ENCODE measurements at places on chromosomes 3 and 15. TPM values are rescaled to one million over a fixed set of nuclear protein-coding genes. Genes with fewer than 3 reads are reported as not detected.

The ZNF717 gene
- total RNA-seq, result 14.3 TPM

The ANKRD34C gene
- total RNA-seq, result not detected

The SLC51A gene
- total RNA-seq, result not detected

The FBXW12 gene
- not detected for total RNA-seq

The DNAH12 gene
- under 0.01 TPM for total RNA-seq

The ADCY5 gene
- 0.56 TPM for total RNA-seq

The ROPN1 gene
- total RNA-seq, result not detected

The CYP19A1 gene
- not detected for total RNA-seq

The TEX55 gene
- not detected for total RNA-seq

The GASK1A gene
- 0.18 TPM for total RNA-seq

The CPNE9 gene
- not detected for total RNA-seq

DNA sequence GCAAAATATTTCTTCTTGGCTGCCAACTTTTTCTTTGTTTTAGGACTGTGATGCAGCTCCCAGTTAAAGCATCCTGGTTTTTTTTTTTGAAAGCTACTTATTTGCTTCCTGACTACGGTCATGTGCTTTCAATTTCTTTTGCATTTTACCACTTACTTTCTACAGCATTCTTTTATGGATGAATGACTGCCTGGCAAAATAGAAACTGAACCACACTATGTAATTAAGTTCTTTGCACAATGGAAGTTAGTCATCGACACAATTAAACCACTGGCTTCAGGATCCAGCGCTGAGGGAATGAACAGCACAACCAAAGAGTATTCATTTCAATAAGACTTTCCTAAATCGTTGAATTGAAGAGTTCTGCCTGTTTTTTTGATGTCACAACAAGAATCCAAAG, 82.2 kb upstream of the EPHA3 start:
- H3K4me3 ChIP-seq, result no peak overlapping the region
- no peaks in the 10 kb centered on the region for H3K27me3 ChIP-seq
- DNase-seq, result no peak
- H3K4me1 ChIP-seq, result 0 out of 2 replicates have a peak, but pooled peaks cover 2% of the 10 kb centered on the region
- no peaks in the 10 kb centered on the region for H3K36me3 ChIP-seq

DNA sequence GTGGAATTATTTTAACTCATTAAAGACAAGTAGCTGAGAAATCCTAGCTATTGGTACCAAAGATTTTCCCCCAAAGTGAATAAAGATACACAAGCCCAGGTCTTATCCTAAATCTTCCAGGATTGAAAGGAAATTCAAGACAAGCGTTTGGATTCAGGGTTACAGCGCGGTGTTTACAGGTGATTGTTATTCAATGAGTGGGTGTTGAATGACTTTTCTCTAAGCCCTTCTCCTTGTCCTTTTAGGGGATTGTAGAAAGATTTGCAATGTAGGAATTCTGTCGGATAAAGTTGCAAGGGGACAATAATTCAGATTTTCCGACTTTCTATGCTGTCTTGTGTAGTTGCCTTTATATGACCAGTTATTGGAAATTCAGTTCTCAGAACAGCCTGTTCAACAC, 57.2 kb downstream of the USP13 start:
- no peak for DNase-seq
- H3K27ac ChIP-seq, result no peak overlapping the region
- H3K4me3 ChIP-seq, result no peak overlapping the region
- no peaks in the 10 kb centered on the region for H3K27me3 ChIP-seq

GRCh38 chr15:28992336-28992864, 106.6 kb downstream of the APBA2 start:
- H3K27ac ChIP-seq, result no peak overlapping the region
- no peak overlapping the region for H3K4me3 ChIP-seq
- no peak for DNase-seq
- peaks cover 8% of the 10 kb centered on the region for H3K4me1 ChIP-seq

- no peak overlapping the region for H3K27ac ChIP-seq
- no peaks in the 10 kb centered on the region for H3K27me3 ChIP-seq
- no peaks in the 10 kb centered on the region for H3K4me1 ChIP-seq
- H3K36me3 ChIP-seq, result no peaks in the 10 kb centered on the region
- DNase-seq, result no peak
- H3K4me3 ChIP-seq, result no peak overlapping the region
These were observed 58.3 kb upstream of the SLCO3A1 start for GRCh38 chr15:91795235-91795634.

DNA sequence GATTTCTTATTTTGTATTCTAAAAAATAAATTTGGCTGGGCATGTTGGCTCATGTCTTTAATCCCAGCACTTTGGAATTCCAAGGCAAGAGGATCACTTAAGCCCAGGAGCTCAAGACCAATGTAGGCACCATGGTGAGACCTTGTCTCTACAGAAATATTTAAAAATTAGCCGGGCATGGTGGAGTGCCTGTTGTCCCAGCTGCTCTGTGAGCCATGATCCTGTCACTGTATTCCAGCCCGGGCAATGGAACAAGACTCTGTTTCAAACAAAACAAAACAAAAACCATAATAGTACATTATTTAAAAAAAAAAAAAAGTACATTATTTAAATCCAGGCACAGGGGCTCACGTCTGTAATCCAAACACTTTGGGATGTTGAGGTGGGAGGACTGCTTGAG, 5.5 kb upstream of the RTF1 start:
- no peak overlapping the region for H3K27ac ChIP-seq
- H3K36me3 ChIP-seq, result no peaks in the 10 kb centered on the region
- no peak for DNase-seq
- 0 out of 2 replicates have a peak, but pooled peaks cover 2% of the 10 kb centered on the region for H3K4me1 ChIP-seq

- H3K36me3 ChIP-seq, result no peaks in the 10 kb centered on the region
- no peak overlapping the region for H3K27ac ChIP-seq
- DNase-seq, result no peak
- H3K27me3 ChIP-seq, result no peaks in the 10 kb centered on the region
- H3K4me1 ChIP-seq, result peaks cover 12% of the 10 kb centered on the region
- no peak overlapping the region for H3K4me3 ChIP-seq
These were observed 143.0 kb upstream of the GALNT15 start for GRCh38 chr3:16031434-16031833.

DNA sequence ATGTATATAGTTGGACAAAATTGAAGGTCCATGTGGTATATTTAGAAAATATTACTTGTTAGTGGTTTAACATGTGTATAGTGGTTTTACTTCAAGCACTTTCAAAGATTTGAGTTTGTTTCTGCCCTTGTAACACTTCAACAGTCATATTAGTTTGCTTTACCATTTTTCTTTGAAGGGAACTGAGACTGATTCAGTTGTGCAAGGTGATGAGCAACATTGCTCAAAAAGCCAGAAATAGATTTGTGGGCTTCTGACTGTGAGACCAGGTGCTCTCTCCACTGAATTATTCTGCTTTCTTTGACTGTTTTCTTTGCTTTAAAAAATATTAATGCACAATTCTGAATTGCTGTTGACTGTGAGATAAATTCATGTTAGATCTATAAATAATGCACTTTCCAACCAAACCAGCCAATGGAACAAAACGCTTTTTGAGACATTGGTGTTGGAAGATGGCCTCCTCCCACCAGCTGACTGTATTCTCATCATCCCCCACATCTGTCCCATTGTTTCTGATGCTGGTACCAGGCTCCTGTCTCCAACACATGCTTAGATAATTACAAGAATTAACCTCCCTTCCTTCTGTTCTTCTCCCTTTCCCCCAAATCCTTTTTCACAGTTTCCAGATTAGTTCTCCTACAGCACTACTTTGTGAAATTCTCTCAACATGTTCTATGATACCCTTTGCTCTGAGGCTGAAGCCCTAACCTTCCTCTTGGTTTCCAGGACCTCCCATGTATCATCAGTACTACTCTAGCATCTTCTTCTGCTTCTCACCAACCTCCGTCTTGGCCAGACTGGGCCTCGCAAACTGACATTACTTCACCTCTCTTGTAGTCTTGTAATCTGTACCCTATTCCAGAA, 27.9 kb downstream of the PLCL2 start:
- no peaks in the 10 kb centered on the region for H3K27me3 ChIP-seq
- H3K4me1 ChIP-seq, result peaks cover 3% of the 10 kb centered on the region
- no peaks in the 10 kb centered on the region for H3K36me3 ChIP-seq
- H3K27ac ChIP-seq, result no peak overlapping the region
- H3K4me3 ChIP-seq, result no peak overlapping the region

- no peak overlapping the region for H3K4me3 ChIP-seq
- H3K27ac ChIP-seq, result no peak overlapping the region
- peaks cover 32% of the 10 kb centered on the region for H3K4me1 ChIP-seq
These were observed 29.6 kb downstream of the SEC61A1 start for GRCh38 chr3:128081846-128082245.

DNA sequence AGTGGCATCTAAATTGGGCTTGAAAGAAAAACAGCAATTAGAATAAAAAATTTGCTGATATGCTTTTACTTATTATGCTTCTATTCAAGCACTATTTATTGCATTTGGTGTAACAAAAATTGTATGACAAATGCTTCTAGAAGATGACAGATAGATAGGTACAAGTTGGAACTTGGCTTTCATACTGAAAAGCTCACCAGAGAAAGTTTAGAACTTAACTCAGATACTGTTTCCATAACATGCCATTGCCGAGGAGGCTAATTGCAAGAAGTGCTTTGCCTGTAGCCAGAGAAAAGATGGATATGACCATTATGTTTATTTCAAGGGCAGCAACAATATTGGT, 123.8 kb downstream of the NFKBIZ start:
- H3K4me3 ChIP-seq, result no peak overlapping the region
- H3K27ac ChIP-seq, result no peak overlapping the region
- H3K4me1 ChIP-seq, result no peaks in the 10 kb centered on the region
- no peaks in the 10 kb centered on the region for H3K36me3 ChIP-seq
- no peak for DNase-seq
- H3K27me3 ChIP-seq, result no peaks in the 10 kb centered on the region

GRCh38 chr15:83747050-83747717, 93.3 kb downstream of the ADAMTSL3 start:
- H3K27me3 ChIP-seq, result no peaks in the 10 kb centered on the region
- no peak overlapping the region for H3K4me3 ChIP-seq
- no peaks in the 10 kb centered on the region for H3K4me1 ChIP-seq
- DNase-seq, result peak; percentile 10

GRCh38 chr3:125231895-125232294, 19.3 kb upstream of the SLC12A8 start:
- peak; percentile 87 for DNase-seq
- H3K4me3 ChIP-seq, result no peak overlapping the region
- no peak overlapping the region for H3K27ac ChIP-seq
- peaks cover 7% of the 10 kb centered on the region for H3K4me1 ChIP-seq

GRCh38 chr3:191360620-191361019, 30.3 kb upstream of the UTS2B start:
- DNase-seq, result no peak
- H3K36me3 ChIP-seq, result peaks cover 38% of the 10 kb centered on the region
- H3K27me3 ChIP-seq, result no peaks in the 10 kb centered on the region
- no peak overlapping the region for H3K27ac ChIP-seq

DNA sequence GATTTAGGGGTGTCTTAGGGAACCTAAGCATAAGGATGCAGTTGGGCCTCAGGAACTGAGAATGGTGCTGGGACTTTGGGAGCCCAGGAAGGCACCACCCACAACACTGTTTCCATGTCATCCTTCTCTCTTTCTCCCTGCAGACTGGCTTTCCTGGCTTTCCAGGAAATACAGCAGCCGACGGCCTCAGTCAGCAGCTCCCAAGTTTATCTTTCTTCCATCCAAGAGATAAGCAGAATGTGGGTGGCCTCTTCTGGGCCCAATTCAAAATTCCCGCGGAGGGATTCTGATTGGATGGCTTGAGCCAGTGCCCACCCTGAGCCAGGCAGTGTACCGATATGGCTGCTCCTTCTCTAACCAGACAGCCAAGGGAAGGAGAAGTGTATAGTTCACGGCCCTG, 4.5 kb upstream of the CLN6 start:
- H3K27ac ChIP-seq, result no peak overlapping the region
- H3K27me3 ChIP-seq, result no peaks in the 10 kb centered on the region
- H3K36me3 ChIP-seq, result no peaks in the 10 kb centered on the region
- DNase-seq, result peak; percentile 33

DNA sequence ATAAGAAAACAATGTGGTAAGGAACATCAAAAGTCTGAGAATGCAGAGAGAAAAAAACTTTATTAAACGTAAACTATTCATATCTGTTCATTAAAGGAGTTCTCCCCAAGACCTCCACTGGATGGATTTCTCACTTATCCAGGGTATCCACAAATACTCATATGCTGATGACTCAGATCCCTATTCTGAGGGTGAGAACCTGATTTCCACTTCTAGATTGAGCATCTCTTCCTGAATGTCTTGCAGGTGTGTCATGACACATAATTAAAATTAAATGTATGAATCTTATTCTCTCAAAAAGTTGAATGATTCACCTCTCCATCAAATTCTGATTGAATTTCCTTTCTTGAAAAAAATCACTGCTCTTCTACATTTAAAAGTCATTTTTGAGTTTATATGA, 199.9 kb downstream of the MFSD1 start:
- no peaks in the 10 kb centered on the region for H3K36me3 ChIP-seq
- DNase-seq, result no peak
- H3K4me3 ChIP-seq, result no peak overlapping the region
- no peaks in the 10 kb centered on the region for H3K4me1 ChIP-seq
- no peak overlapping the region for H3K27ac ChIP-seq
- no peaks in the 10 kb centered on the region for H3K27me3 ChIP-seq

DNA sequence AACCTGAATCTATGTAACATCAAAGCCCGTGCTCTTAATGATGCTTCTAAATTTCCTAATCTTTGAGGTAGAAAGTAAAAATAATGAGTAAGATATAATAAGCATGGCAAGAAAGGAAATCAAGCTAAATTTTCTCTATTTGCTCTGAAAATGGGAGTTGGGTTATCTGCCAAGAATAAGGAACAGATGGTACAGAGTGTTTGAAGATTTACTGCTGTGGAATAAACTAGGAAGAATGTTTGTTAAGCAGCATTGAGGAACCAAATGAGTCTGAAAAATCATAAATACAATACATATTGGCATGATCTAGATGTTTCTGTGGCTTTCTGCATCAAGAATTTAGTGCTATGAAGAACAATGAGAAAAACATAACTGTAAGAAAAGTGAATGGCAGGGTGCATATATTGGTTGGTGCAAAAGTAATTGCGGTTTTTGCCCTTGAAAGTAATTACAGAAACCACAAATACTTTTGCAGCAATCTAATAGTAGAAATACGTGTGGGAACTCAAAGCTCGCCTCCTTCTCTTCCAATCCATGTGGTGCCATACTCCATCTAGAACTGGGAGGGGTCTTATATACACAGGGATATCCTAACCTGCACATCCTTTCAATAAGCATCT, 87.6 kb downstream of the SUCNR1 start:
- H3K27ac ChIP-seq, result no peak overlapping the region
- H3K36me3 ChIP-seq, result no peaks in the 10 kb centered on the region
- DNase-seq, result peak; percentile 35
- H3K27me3 ChIP-seq, result no peaks in the 10 kb centered on the region

- no peak overlapping the region for H3K4me3 ChIP-seq
- peaks cover 2% of the 10 kb centered on the region for H3K27me3 ChIP-seq
- no peaks in the 10 kb centered on the region for H3K36me3 ChIP-seq
- no peaks in the 10 kb centered on the region for H3K4me1 ChIP-seq
These were observed 59.2 kb downstream of the LYZL4 start for GRCh38 chr3:42351207-42351606.

- no peak overlapping the region for H3K4me3 ChIP-seq
- no peaks in the 10 kb centered on the region for H3K4me1 ChIP-seq
- no peaks in the 10 kb centered on the region for H3K36me3 ChIP-seq
- H3K27ac ChIP-seq, result no peak overlapping the region
These were observed 140.2 kb upstream of the SKOR1 start for GRCh38 chr15:67685008-67685599.

GRCh38 chr15:42356851-42357250, 2.5 kb upstream of the CAPN3 start:
- no peak overlapping the region for H3K4me3 ChIP-seq
- no peaks in the 10 kb centered on the region for H3K27me3 ChIP-seq
- peaks cover 4% of the 10 kb centered on the region for H3K36me3 ChIP-seq
- H3K4me1 ChIP-seq, result no peaks in the 10 kb centered on the region
- H3K27ac ChIP-seq, result no peak overlapping the region
- DNase-seq, result no peak
